Upper lobe of left lung (tissue), 6 donors: ENCODE measurements at places on chromosomes 3 and 15. TPM values are rescaled to one million over a fixed set of nuclear protein-coding genes. Genes with fewer than 3 reads are reported as not detected.

The EFCAB12 gene
- total RNA-seq = 2.6 TPM

DNA sequence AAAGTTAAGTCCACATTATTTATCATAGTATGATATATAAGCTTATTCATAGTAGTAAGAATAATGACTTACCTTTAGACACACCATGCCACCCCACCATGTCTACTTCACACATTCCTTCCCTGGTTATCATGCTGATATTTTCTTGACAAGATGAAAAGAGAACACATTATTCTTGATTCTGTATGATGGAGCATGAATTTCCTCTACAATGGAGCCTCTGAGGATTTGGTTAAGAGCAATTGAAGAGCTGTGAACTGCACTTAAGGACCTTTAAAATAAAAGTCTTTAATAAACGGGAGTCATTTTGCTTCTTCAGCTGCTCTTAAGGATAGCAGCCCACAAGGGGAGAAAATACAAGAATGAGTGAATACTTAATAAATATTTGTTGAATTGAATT, 226.7 kb downstream of the CADM2 start:
- DNase-seq = no peak

- DNase-seq = no peak
Observed at GRCh38 chr3:69328103-69328962, 57.6 kb downstream of the FRMD4B start.

DNA sequence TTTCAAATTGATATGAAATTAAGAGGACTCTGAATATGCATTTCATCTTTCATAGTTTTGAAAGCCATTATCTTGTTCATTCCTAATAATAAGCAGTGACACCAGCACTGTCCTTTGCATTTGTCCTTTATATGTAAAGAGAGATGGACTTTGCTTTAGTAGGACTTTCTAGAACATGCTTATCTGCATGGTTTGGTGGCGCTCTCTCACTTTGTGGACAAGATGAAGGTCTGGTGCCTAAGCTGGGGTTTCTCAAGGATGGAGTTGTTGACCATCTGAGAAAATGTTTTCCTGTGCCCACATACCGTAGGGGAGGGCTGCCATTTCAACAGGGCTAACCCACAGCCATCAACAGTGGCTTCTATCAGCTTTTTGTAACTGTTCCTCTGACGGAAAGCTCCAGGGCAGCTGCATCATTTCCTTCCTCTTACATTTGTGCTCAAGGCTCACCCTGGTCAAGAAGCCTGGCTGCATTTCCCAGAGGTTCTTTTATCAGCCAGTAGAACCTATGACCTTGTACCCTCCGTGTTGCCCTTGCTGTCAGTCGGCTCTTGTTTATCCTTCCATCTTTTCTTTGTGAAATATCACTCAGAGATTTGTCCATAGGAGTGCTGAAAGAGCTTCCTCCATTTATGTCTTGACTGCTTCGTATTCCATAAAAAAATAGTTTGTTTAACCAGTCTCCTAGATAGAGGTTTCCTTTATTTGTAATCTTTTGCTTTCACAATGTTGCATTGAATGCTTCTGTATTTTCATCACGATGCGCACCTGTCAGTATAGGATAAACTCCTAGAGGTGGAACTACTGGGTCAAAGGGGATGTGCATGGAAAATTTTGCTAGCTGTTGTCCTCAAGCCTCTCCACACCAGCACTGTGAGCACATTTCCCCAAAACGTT, 44.6 kb downstream of the ABHD2 start:
- no peak for DNase-seq
